PC-9 (cell line): ENCODE measurements at places on chromosomes 7 and 10. TPM values are rescaled to one million over a fixed set of nuclear protein-coding genes. Genes with fewer than 3 reads are reported as not detected.

PITRM1 gene
- 92.3 and 124 TPM in 2 replicates for total RNA-seq

OR2A12 gene
- total RNA-seq: not detected in 2 replicates

MUC12 gene
- 1.4 and 3.8 TPM in 2 replicates for total RNA-seq

PHYHIPL gene
- total RNA-seq: not detected in 2 replicates

MICALL2 gene
- total RNA-seq: 104 and 115 TPM in 2 replicates

PSTK gene
- total RNA-seq: 3.2 and 3.4 TPM in 2 replicates

SFTPA1 gene
- not detected in 2 replicates for total RNA-seq

MCM10 gene
- total RNA-seq: 20.9 and 24.5 TPM in 2 replicates

KLF6 gene
- total RNA-seq: 27.7 and 41.9 TPM in 2 replicates

SYPL1 gene
- total RNA-seq: 83.9 and 102 TPM in 2 replicates

CREB3L2 gene
- 41.2 and 41.9 TPM in 2 replicates for total RNA-seq

DNA sequence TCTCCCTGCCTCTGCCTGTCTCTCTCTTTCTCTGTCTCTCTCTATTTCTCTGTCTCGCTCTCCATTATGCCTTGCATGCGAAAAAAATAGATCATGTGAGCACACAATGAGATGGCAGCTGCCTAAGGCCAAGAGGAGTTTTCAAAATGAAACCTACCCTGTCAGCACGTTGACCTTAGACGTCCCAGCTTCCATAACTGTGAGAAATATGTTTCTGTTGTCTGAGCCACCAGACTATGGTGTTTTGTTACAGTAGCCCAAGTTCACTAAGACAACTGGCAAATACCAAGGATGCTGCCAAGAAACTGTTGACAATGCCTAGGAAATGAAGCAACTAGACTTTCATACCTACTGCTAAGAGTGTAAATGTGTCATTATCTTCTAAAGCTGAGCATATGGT, 70.6 kb upstream of the PLXDC2 start:
- no peak for DNase-seq

DNA sequence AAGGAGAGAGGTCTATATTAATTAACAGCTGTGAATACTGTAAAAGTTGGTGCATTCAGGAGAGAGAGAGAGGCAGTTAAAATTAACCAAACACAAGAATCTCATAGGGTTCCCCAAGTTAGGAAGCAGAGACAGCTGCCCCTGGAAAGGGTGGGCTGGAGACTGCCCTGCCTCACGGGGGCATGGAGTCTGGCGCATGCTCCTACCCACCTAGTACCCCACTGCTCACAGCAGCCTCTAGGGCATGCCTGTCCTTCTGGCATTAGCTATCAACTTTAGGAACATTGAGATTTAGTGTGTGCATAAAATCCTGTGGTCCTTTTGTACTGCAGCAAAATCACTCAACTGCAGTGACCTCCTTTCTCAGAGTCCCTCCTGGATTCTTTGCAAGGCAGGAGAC, 710.1 kb downstream of the SORCS3 start:
- DNase-seq: no peak

DNA sequence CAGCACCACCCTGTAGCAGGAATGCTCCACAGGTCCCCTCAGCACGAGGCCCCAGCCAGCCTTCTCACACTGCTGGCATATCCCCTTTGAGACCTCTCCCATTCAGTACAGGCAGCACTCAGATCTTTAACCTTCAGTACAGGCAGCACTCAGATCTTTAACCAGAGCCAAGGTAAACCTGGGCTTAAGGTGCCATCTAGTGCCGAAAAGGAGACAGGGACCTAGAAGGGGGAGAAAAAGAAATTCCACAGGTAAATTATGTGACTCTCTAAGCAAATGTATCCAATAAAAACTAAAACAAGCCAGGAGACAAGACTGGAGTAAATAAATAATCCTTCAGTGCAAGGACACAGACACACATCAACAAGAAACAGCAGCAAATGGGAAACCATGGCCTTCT, 358.6 kb downstream of the PTPRN2 start:
- DNase-seq: no peak

GRCh38 chr10:129382401-129382800, 84.6 kb upstream of the MGMT start:
- DNase-seq: no peak

DNA sequence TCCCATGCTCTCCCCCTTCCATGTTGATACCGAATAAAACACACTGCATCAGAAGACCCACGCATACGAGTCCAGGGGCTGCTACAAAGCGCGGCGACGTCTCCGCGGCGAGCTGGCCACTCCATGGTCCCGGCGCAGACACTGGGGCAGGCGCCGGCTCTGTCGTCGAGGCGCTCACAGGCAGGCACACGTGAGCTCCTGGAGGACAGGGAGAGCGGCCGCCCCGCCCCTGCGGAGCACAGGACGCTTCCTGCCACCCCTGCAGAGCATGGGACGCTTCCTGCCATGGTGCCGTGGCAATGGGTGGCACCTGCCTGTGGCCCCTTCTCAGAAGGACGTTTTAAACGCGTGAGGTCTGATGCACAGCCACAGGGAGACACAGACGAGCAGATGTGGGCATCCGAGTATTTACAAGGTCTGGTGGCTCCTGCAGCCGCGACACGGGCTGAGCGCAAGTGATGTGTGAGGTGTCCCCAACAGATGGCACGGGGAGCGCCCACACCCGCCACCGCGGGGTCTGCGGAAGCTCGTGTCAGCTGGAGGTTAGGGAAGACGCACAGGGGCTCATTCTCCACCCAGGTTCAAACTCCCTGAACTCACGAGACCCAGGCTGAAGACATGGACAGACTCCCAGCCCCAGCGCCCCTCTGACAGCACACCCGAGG, 21.4 kb upstream of the GPR146 start:
- DNase-seq: no peak

DNA sequence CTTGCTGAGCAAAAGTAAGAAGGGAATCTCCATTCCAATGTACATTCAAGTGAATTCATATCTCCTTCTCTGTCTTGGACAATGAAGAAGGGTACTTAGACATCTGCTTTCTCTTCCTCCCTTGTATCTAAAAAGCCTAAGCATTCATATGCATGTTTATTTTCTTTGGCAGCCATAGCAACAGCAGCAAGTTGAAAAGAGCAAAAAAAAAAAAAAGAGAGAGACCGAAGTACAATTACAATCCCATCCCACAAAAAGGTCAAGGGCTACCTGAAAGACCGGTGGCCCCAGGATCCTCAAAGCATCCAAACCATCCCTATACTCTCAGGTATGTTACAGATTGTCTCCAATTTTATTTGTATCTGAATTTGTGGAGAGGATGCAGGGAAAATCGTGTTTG, 4.1 kb downstream of the OR2F1 start:
- DNase-seq: no peak

DNA sequence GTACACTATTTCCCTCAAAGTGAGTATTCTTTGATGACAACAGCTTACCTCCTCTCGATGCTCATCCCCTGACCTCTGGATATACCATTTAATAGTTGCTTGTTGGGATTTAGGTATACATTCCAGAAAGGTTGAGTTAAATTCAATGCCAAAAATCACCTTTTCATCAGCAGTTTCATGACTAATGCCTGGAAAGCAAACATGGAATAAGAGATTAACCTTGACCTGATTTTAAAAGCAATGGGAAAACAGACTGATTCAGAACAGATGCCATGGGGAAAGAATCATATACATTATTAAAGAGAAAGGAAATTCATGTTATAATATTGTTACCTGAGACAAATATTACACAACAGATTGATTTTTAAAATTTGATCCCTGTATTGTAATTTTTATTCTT, 180.1 kb downstream of the SEMA3D start:
- DNase-seq: no peak

DNA sequence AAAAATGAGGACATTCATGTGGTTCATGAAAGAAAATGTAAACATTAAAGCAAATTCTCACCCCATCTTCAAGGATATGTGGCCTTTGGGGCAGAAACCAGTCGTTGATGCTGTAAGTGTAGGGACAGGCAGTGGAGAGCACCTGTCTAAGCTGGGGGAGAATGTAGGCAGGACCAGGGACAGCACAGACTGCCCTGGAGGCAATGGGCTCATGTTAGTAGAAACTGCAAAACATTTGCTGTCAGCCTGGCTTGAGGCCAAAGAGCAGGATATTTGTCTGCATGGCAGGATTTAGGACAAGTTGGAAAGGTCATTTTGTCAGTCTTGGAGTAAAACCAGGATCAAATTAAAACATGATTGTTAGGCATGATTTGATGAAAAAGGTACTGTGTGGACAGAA, 211.6 kb upstream of the AGK start:
- DNase-seq: no peak

DNA sequence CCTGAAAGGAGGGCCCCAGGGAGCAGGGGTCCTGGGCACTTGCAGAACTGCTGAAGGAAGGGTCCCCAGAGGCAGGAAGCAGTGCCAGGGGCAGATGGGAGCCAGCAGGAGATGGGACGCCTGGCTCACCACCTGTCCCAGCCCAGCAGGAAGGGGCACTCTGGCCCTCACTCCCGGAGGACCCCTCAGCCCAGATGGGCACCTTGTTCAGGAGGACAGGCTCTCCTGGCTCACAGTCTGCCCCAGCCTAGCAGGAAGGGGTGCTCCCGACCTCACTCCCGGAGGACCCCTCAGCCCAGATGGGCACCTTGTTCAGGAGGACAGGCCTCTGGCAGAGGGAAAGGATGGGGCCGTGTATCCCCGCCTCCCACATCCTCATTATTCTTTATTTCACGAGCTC, 331.4 kb upstream of the SHH start:
- DNase-seq: no peak

- DNase-seq: no peak
These were observed 13.2 kb downstream of the ALKBH4 start for GRCh38 chr7:102451371-102452054.

- DNase-seq: no peak
These were observed 50.1 kb upstream of the INPP5A start for GRCh38 chr10:132487241-132488135.

- no peak for DNase-seq
These were observed 319.3 kb upstream of the CACNA2D1 start for GRCh38 chr7:82762880-82763279.

DNA sequence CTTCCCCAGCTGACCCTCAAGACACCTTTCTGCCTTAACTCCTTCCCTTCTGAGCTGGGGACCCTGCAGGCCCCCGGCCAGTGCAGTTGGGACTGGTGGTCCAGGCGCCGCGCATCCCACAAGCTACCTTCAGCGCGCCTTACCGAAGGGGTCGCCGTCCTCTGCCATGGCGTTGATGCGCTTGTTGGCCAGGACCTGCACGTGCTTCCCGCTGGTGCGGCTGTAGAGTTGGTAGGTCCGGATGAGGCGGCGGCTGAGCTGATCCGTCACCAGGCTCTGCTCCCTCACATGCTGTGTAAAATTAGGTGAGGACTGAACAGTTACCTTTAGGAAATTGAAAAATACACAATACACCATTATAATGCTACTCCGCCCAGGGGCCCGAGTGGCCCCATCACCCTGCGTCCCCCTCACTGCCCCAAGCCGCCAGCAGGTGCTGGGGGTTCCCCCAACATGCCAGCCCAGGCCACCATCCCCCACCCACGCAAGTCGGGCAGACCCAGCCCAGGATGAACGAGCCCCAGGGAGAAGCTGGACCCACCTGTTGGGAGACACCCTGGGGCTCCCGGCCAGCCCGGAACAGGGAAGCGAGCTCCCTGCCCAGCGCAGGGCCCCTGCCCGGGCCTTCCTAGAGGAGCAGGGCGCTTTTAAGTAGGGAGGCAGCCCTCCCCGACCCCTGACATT, 1.2 kb downstream of the FGF8 start:
- DNase-seq: no peak

GRCh38 chr7:73707045-73707631, 12.3 kb downstream of the STX1A start:
- DNase-seq: peak; percentile 99

- DNase-seq: peak; percentile 66
These were observed 31.8 kb upstream of the SHH start for GRCh38 chr7:155844019-155844453.

DNA sequence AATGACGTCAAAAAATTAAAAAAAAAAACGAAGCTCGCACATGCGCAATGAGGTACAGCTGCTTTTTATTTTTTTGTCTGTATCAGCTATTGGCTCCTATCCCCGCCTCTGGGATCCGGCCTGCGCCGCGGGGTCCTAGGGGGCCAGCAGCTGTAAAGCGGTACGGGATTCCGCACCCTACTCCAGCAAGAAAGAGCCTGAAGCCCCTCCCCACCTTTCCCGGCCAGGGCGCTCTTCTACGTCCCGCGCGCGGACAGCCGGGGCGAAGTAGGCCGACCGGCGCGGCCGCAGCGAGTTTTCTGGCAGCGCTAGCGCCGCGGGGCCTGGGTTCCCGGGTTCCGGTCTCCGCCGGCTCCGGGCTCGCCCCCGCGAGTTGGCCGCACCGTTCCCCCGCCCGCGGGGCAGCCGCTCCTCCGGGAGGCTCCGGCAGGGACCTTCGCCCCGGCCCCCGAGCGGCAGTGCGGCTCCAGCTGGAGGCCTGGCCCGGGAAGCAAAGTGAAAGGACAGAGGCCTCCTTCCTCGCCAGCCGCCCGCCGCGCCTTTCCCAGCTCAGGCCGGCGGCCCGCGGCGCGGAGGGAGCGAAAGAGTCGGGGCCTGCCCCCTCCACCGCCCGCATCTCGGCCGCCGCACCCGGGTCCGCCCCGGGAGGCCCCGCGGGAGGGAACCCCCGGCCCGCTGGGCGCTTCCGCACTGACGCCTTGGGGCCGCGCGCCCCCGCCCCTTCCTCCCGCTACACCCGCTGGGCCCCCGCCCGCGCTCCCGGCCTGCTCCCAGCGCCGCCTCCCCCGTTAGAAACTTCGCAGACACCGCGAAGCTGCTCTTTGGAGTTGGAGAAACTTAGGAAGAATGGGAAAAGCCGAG, 4.7 kb upstream of the SPAG6 start:
- DNase-seq: peak; percentile 60

- DNase-seq: peak; percentile 58
These were observed 18.7 kb downstream of the SEC24C start for GRCh38 chr10:73762915-73763314.

GRCh38 chr7:15602236-15602635, 40.4 kb upstream of the AGMO start:
- DNase-seq: no peak

DNA sequence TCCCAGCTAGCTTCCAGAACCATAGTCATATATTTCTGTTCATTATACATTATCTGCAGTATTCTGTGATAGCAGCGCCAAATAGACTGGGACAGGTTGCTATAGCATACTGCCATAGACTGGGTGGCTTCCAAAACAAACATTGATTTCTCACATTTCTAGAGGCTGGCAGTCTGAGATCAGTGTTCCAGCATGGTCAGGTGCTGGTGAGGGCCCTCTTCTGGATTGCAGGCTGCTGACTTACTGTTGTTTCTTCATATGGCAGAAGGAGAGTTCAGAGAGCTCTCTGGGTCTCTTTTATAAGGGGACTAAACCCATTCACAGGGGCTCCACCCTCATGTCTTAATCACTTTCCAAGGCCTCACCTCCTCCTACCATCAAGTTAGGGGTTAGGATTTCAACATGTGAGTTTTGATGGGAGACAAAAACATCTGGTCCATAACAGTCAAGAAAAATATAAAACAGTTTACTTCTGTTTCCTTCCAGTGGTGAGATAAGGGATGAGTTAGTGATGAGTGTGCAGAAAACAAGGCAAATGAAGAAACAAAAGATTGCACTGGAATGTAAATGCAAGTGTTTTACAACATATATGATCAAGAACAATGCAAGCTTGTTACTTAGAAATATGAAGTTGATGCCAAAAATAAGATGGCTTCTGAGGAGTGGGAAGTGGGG, 399.0 kb upstream of the C7orf33 start:
- DNase-seq: no peak
